ENCODE measurements at places on chromosomes 6 and 20.

GRCh38 chr6:69957985-69958559 is 91.7 kb downstream of the COL19A1 start:
- no peak for DNase-seq

DNA sequence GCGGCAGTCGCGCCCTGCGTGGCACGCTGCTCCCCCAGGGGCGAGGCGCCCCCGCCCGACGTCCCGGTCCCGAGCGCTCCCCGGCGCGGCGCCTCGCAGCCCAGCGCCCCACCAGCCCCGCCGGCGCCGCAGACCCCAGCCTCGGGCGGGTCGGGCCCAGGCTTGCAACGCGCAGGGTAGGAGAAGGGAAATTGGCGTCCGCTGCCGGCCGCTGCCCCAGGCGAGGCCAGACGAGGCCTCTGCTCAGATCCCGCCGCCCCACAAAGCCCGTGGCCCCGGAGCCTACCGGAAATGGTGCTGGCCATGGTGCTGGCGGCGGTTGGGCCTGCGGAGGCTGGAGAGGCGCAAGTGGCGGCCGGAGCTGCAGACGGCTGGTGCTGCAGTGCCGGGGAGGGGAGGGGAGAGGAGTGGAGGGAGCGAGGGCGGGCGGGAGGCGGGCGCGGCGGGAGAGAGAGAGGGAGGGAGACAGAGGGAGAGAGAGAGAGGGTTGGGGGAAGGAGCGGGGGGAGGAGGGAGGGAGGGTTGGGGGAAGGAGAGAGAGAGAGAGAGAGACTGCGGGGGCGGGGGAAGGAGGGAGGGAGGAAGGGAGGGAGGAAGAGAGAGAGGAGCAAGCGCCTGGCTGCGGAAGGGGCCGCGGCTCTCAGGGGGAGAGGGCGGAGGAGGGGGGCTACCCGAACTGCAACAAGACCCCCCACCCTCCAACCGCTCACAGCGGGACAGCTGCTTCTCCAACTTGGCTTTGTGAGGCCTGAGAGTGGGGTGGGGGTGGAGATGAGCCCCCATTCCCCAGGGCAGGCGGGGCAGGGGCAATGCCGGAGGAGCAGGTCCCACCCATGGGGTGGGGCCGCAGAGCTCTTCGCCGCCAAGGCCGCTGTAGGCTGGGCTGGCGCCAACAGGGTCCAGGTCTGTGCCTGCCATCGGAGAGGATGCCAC is at the start of gene STMN3:
TSS of gene STMN3 (minus strand) at position 384 of the 933 bp plus-strand sequence. CDS start at position 305, 79 bp downstream.
- DNase-seq, result peak; percentile 87

- no peak for DNase-seq
Observed at GRCh38 chr20:13878566-13878965, 93.7 kb downstream of the NDUFAF5 start.

DNA sequence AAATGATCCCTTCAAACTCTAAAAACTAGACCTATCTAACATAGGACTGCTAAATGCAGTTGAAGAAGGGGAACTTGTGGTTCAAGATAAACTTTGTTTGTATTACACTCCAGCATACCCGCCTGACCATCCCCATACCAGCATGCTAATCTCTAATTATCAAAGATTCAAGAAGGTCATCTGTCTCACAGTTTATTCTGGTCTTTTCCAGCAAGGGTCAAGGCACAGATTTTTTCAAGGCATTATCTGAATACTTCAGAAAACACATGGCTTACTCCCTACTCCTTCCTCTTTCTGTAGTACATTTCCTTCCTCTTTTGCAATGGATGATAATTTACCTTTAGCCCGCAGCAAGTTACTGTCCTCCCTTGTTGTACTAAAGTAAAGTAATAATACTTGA is 174.1 kb downstream of the PKHD1 start:
- no peak for DNase-seq

- no peak for DNase-seq
Observed at GRCh38 chr6:47545223-47545622, 67.6 kb downstream of the CD2AP start.

DNA sequence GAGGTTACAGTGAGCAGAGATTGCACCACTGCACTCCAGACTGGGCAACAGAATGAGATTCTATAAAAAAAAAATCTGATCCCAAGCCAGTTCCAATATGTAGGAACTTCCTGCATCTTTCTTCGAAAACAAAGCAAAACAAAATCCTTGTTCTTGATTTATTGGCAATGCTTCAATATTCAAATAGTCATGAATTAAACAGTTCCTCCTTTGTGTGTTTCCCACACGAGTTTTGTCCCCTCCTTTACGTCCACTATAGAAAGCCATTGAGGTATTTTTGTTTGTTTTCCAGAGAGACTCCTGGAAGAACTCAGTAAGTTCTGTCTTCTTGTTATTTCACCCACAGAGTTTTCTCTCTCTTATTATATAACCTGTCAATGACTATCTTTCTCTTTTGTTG is 7.6 kb downstream of the BTN1A1 start:
- DNase-seq, result no peak

GRCh38 chr6:75204959-75205775 is 686 bp downstream of the COL12A1 start:
- DNase-seq, result peak; percentile 32

DNA sequence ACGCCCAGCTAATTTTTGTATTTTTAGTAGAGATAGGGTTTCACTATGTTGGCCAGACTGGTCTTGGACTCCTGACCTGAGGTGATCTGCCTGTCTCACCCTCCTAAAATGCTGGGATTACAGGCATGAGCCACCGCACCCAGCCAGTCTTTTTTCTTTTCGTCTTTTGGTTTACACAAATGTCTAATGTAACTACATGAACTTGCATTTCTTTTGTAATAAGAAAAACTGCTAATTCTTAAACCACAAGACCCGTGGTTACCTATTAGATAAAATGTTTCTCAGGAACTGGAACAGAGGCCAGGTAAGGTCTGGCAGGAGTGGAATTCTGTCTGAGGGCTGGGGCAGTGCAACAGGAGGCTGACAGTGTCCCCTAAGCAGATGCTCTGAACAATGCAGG is 32.7 kb upstream of the GSTA3 start:
- no peak for DNase-seq

- DNase-seq, result no peak
Observed at GRCh38 chr6:13292774-13293173, 35.6 kb downstream of the TBC1D7 start.

- DNase-seq, result no peak
Observed at GRCh38 chr20:53579581-53580375, 13.9 kb downstream of the ZNF217 start.

DNA sequence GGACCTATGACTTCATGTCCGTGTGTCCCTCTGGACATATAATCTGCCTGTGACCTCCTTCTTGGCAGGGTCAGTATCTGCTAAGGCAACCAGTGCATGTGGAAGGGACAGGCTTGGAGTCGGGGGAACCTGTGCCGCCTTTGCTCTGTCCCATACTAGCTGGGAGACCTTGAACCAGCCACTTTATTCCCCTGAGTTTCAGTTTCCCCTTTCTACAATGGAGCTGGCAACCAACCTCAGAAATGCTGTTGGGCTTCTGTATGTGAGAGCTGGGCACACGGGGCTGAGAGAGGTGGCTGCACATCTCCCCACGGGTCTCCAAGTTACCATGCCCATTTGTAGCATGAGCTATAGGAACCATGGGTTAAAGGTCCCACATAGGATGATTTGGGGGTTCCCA is 53.8 kb downstream of the CD40 start:
- no peak for DNase-seq

DNA sequence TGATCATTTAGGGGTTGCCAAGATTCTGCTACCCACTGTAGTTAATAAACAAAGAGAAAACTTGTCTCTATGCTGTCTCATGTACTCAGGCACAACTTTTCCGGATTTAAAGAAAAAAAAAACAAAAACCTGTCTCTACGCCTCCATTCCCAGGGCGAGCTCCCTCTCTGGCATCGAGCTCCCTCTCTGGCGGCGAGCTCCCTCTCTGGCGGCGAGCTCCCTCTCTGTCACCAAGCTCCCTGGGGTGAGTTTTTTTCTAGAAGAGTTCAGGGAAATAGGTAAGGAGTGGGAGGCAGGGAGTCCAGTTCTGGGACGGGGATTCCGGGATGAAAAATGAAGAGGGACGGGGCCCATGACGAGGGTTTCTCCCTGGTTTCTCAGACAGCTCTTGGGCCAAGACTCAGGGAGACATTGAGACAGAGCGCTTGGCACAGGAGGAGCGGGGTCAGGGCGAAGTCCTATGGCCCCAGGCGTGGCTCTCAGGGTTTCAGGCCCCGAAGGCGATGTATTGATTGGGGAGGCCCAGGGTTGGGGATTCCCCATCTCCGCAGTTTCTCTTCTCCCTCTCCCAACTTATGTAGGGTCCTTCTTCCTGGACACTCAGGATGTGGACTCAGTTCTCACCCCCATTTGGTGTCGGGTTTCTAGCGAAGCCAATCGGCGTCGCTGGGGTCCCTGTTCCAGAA is 16.5 kb upstream of the HLA-A start:
- peak; percentile 41 for DNase-seq

DNA sequence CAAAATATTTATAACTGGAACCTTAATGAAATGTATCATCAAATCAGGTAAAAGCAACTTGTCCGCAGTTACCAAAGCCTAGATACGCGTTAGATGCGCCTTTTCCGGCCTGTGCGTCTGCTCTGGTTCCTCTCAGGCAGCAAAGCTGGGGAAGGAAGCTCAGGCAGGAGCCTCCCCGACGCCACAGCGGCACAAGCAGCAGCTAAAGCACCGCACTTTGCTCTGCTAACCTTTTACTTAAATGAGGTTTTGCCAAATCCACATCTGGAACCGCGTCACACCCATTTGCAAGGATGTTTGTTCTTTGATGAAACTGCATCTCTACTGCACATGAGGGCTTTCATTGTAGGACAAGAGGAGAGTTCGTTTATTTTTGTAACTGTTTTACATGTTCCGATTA is 36.8 kb downstream of the THBS2 start:
- no peak for DNase-seq

DNA sequence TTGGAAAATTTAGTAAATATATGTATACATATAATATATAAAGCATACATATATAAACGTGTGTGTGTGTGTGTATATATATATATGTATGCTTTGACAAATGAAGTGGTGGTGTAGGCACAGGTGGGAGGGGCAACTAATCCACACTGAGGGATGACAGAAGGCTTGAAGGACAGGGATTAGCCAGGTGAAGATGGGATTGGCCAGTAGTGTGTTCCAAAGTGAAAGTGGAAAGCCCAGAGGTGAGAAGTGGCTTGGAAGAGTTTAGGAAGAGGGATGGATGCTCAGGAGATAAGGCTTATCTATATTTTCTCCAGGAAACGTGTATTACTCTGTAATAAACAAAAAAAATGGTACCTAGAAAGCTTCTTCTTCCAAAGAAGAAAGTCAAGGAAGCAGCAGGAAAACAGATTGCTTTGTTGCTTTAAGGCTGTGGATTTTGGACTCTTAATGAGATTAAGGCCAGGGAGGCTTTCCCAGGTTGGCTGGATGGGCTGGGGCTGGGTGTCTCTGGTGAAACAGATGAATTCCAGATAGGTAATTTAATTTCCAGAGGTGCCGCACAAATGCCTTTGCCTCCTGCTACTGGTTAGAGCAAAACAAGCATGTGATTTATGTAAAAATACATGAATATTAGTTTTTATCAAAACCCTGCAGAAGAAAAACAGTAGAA is 63.9 kb downstream of the JARID2 start:
- no peak for DNase-seq

GRCh38 chr6:64254558-64254957 is 619.0 kb downstream of the PHF3 start:
- DNase-seq, result peak; percentile 7

DNA sequence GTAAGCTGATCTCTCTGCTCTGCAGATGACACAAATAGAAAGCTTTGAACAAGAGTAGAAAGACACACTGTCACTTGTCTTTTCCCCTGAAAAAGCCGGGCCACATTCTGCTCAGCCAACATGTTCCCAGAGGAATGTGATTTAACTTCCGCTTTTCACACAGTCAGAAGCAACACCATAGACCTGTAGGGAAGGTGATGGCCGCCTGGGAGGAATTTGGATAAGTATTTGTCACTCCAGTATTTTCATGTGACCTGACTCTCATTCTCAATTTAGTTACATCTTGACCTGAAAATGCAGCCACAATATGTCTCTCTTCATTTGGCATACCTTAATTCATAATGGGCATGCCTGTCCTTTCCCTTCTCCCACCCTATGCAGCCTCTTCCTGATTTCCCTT is 2.0 kb upstream of the GRM1 start:
- DNase-seq, result no peak

GRCh38 chr20:24819331-24819965 is 129.6 kb upstream of the CST7 start:
- no peak for DNase-seq

- DNase-seq, result no peak
Observed at GRCh38 chr6:16511040-16511660, 250.1 kb downstream of the ATXN1 start.

GRCh38 chr6:158591134-158591809 is 31.4 kb downstream of the TMEM181 start:
- DNase-seq, result no peak

DNA sequence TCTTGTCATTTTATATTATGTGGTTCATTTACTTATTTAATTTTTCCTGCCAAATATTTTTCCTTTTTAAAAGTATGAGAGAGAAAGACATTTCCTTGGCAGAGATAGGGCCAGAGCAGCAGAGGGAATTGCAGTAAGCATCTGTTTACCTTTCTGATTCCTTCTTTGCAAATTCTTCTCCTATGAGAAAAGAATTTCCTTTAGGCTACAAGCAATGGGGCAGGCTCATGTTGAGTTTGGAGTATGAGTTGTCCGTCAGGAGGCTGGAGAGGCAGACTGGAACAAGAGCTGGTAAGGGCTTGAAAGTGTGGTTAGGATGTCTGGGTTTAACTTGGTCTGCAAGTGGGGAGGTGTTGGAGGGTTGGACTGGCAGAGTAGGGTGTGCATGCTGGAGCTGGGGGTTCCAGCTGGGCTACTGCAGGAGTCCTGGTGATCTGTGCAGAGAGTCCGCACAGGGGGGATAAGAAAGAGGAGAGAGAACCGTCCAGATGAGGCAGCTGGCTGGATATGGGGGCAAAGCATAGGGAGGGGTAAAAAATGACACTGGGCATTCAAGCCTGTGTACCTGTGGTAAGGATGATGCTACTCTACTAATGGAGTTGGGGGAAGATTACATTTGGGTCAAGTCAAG is 19.7 kb downstream of the TIAM2 start:
- no peak for DNase-seq

DNA sequence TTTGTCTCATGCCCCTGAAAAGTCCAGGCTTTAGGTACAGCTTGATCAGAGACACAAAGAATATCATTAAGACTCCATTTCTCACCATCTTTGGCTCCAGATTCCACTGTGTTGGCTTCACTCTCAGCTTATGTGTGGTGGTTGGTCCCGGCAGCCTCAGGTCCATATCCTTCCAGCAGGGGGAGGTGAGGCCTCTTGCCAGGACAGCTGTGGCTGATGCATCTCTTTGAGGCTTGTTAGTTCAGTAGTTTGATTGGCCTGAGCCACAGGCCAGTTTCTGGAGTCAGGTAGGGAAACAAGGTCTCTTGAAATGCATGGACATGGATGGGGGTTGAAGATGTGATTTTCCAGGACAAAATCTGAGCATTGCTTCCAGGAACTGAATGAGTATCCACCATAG is 62.4 kb downstream of the JAG1 start:
- DNase-seq, result no peak

GRCh38 chr20:52534616-52535015 is 343.0 kb upstream of the ZFP64 start:
- no peak for DNase-seq

- no peak for DNase-seq
Observed at GRCh38 chr6:113971741-113972140, 793 bp upstream of the HDAC2 start.

GRCh38 chr20:50394569-50394968 is 115.6 kb upstream of the PTPN1 start:
- DNase-seq, result peak; percentile 59

GRCh38 chr20:492159-492558 is 29.8 kb upstream of the TBC1D20 start:
- DNase-seq, result no peak

GRCh38 chr6:166179704-166180103 is 12.1 kb upstream of the TBXT start:
- DNase-seq, result no peak
